ENCODE measurements at places on chromosomes 1 and 21. TPM values are rescaled to one million over a fixed set of nuclear protein-coding genes. Genes with fewer than 3 reads are reported as not detected.

DNA sequence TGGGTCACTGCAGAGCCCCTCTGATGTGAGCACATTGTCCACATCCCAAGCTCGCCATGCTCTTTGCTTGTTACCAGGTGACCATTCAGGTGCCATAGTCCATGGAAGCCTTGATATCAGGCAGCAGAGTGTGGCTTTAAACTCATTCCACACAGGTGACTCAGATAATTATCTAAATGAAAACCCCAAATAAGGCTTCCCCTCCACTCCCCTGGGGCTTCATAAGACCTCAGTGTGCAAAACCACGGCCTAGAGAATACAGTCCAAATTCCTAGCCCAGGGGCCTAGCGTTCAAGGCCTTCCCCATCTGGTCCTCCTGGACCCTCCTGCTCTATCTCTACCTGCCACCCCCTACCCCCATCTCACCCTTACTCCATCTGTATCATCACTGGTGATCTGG, 97.1 kb downstream of the ARHGEF10L start:
- no peak for DNase-seq

DNA sequence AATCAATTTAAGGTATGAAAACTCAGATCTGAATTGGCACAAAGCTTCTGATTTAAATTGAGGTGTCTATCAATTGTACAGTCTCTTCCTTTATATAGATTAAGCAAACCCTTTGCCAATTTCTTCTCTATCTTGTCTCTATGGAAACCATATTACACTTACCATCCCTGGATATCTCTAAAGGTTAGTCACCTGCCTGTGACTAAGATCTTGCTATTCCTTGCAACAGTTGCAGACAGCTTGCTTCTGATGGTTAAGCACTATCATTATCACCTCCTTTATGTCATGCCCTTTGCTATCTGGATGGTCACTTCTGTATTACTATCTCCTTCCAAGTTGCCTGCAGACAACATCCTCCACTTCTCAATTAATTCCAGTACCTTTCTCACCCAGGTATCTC, 998.6 kb upstream of the B3GALT2 start:
- no peak for DNase-seq

- no peak for DNase-seq
These were observed 22.6 kb downstream of the PHACTR4 start for GRCh38 chr1:28392027-28392652.

DNA sequence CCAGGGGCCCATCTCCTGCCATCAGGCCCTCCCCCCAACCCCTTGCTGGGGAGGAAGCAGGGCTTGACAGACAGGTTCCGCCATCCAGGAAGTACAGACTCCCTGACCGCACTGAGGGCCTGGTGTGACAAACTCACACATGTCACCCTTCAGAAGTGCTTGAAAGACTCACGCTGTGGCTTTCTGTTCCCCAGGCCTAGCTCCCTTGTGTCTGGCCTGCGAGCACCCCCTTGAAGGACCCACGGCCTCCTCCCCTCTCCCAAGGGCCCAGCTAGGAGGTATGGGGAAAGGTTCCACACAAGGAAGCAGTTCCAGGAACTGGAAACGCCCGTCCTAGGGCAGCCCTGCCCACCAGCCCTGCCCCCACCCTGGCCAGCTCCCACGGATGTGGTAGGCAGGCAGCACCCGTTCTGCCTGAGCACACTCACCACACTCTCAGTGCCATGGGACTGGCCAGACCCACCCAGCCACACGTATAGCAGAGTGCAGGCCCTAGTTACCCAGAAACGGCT, 26.7 kb downstream of the SLC2A1 start:
- DNase-seq = peak; percentile 59

- no peak for DNase-seq
These were observed 250.9 kb downstream of the MATN1 start for GRCh38 chr1:30472526-30472925.

GRCh38 chr1:56448529-56449300, 130.6 kb downstream of the PLPP3 start:
- DNase-seq = no peak

DNA sequence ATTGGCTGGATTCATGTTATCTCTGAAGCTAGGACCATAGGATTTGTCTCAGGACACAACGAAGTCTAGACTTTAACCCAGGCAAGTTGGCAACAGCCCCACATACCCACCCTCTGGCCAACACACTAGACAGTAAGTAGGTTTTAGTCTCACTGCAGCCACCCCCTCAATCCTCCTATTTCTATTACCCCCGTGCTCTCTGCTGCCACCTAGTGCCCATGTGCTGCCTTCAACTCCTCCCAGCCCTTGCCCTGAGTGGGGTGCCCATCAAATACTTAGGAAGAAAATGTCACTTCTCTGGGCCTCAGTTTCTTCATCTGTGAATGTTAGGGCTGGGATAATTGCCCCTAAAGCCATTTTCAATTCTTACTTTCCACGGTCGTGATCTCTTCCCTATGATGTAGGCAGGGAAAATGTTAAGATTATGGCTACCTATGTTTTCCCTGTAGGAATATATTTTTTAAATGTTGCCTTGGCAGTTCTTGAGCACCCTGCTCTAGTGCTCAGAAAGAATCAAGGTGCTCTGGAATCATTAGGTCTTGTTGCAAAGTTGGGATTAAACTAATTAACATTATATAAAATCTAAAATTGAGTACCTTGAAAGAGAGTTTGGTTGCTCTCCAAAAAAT, 213.0 kb downstream of the LMX1A start:
- no peak for DNase-seq

DNA sequence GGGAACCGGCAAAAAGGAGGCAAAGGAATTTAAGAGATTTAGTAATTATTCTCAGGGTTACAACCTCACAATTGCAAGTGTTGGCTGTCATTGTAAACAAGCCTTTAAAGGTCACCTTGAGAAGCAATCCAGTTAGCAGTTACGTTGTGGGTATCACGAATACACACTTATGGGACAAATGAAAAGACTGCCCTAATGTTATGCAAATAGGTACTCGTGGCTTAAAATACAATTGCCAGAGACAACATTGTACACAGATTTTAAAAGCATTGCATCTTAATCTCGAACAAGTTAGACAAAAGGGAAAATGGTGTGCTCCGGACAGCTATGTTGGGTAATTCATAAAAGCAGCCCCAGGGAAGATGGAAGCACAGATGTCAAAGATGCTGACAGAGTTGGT, 120.5 kb upstream of the ZC3H12A start:
- no peak for DNase-seq

DNA sequence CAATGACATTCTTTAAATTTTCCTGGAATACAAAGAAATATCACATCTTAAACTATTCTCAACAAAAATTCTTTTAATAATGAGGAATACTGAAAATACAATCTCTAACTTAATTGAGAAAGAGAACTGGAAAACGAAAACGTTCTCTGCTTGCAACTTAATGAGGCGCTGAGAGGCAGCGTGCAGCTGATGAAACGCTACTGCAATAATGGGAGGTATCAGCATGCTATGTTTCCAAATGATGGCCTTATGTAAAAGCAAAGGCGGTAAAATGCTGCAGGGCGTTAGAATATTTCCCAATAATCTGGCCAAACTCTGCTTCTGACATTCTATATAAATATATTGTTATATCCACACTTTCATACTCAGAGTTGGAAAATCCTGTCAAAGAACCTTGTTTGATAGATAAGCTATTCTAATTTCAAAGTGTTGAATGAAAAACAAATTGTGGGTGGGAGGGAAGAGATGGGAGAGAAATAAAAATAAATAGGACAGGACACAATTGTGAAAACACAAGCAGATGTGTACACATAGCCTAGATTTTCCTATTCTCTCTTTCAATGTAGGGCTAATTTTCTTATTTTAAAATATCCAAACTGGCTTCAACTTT, 70.9 kb downstream of the APP start:
- no peak for DNase-seq

- no peak for DNase-seq
These were observed 3.5 kb upstream of the BSND start for GRCh38 chr1:54995013-54995760.

GRCh38 chr1:59570524-59570923, 244.2 kb upstream of the HOOK1 start:
- no peak for DNase-seq

DNA sequence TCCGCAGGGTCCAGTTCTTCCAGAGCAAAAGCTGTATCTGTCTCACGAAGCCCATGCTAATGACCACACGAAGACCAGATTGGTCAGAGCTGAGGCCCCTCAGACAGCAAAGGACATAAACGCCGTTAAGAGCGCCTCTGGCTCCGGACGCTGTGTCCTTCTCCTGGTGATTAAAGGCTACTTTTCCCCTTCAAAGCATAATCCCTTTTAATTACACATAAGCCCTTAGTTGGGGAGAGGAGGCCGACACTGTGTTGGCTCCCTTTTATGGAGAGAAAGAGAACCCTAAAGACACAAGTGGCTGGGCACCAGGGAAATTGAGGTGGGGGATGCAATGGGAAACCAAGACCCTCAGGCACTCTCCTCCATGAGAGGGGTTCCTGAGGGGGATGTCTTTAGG, at the start of gene ABCA4:
Gene ABCA4, minus strand, starts transcription at position 158 of the 400 bp plus-strand sequence. Its CDS starts 103 bp downstream, at position 55.
- DNase-seq = no peak

DNA sequence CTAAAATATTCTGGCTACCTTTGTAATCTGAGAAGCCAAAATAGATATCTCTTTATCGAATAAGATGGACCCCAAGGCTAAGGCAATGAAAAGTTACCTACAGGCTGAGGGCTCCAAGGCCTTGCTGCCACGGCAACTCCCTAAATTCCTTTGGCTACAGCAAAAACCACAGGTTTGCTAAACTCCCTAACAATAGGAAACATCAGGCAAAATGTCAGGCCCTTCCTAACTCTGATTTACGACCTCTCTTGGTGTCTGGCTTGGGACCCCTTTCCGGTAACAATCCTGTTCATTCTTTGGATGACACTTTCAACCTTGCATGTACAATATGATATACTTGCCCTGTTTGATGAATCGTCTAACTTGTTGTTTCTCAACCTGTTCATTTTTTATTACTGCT, 11.3 kb upstream of the OR2T8 start:
- DNase-seq = no peak

DNA sequence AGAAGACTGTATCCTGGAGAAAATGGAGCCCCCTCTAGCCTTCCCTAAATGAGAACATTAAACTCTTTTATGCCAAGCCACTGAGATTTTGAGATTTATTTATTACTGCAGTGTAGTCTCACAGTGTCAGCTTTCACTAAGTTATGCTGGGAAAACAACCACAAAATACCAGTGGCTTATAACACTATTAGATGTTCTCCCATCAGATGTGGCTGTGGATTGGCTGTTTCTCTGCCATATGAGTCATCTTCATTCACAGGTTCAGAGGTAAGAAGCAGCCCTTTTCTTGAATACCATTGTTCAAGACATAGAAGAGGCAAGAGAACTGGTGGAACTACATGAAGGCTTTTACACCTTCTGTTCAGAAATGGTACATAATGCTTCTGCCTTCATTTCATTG, 32.1 kb upstream of the ST6GALNAC5 start:
- DNase-seq = no peak

- DNase-seq = no peak
These were observed 41.8 kb downstream of the MACO1 start for GRCh38 chr1:25472471-25472870.

Gene NOS1AP
- total RNA-seq = 6.2 TPM

Gene GUCA2B
- total RNA-seq = not detected

Gene PIAS3
- 14.6 TPM for total RNA-seq

Gene LIN28A
- total RNA-seq = not detected

Gene LPAR3
- 16.2 TPM for total RNA-seq

Gene RHBDL2
- not detected for total RNA-seq

Gene DIRAS3
- 32.6 TPM for total RNA-seq
